Stimulated activated CD8-positive, alpha-beta memory T cell treated with anti-CD3 and anti-CD28 coated beads, Interleukin-2, amount 100 ng/mL, for 1 hour (primary cell): ENCODE measurements at places on chromosomes 13 and 19.
A peak's percentile ranks its signal among the peaks of the same experiment; 100 is the strongest.

GRCh38 chr13:98447881-98448641 lies 128.8 kb downstream of the STK24 start:
- DNase-seq, result no peak

DNA sequence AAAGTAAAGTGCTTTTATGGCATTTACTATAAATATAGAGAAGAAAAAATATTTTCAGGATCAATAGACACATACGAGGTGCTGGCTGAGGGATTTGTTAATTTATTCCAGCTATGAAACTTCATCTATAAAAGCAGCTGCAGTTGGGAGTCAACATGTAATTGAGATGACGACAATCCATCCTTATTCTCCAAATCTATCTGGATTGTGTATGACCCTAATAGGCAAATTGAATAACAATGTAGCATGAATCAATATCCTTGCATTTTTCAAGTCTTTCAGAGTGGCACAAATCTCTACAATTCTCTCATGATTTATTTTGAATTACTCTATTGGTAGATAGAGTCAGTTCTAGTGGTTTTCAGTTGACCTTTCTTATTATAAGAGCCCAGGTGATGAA lies 1296.5 kb upstream of the SPRY2 start:
- DNase-seq, result no peak

- DNase-seq, result no peak
Measured at GRCh38 chr13:107450931-107451330, 764.4 kb downstream of the LIG4 start.

- no peak for DNase-seq
Measured at GRCh38 chr19:3357271-3357991, 9.0 kb upstream of the NFIC start.

- no peak for DNase-seq
Measured at GRCh38 chr19:39515551-39516191, 732 bp downstream of the SELENOV start.

DNA sequence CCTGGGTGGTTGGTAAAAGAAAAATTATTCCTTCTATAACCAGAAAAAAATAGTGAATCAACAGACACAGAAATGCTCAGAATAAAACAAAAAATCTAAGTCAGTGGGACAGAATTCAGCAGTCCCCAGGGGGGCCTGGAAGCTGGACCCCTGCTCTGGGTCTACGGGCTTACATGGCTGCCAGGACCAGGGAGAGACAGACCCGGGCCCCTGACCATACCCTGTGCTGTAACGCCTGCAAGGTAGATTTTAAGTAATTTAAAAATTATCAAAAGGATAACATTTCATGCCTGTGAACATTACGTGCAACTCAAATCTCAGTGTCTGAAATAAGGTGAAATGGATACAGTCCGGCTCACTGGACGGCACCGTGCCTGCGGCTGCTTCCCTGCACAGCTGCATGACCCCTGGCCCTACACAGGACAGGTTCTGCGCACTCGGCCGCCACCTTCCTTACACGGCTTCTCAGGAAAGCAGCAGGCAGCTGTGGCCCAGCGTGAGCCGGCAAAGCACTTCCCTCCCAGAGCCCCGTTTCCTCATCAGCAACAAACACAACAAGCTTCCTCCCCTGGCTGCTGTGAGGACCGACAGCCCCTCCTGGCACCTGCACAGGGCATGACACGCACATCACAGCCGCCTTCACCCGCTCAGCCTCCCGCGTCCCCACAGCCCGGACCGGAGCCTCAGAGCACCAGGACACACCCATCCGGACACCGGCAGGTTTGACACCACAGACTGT lies 22.2 kb downstream of the RASA3 start:
- DNase-seq, result peak; percentile 52

- no peak for DNase-seq
Measured at GRCh38 chr13:43238341-43239083, 215.1 kb downstream of the DNAJC15 start.
